ENCODE measurements at places on chromosomes 1 and 21. TPM values are rescaled to one million over a fixed set of nuclear protein-coding genes. Genes with fewer than 3 reads are reported as not detected.

GRCh38 chr1:34163792-34164731, 968 bp downstream of the CSMD2 start:
- peak overlapping the region; percentile 93 for H3K4me3 ChIP-seq
- peaks cover 8% of the 10 kb centered on the region for H3K4me1 ChIP-seq
- peak; percentile 51 for DNase-seq
- peaks cover 5% of the 10 kb centered on the region for H3K36me3 ChIP-seq
- H3K27me3 ChIP-seq: no peaks in the 10 kb centered on the region

Gene PLD5
- total RNA-seq: 3.7 TPM

GRCh38 chr1:170310014-170310405, 164.3 kb downstream of the NTMT2 start:
- no peaks in the 10 kb centered on the region for H3K27me3 ChIP-seq
- no peaks in the 10 kb centered on the region for H3K36me3 ChIP-seq
- DNase-seq: no peak
- no peak overlapping the region for H3K4me3 ChIP-seq
- H3K4me1 ChIP-seq: peaks cover 5% of the 10 kb centered on the region

Gene SYPL2
- total RNA-seq: 2.5 TPM

DNA sequence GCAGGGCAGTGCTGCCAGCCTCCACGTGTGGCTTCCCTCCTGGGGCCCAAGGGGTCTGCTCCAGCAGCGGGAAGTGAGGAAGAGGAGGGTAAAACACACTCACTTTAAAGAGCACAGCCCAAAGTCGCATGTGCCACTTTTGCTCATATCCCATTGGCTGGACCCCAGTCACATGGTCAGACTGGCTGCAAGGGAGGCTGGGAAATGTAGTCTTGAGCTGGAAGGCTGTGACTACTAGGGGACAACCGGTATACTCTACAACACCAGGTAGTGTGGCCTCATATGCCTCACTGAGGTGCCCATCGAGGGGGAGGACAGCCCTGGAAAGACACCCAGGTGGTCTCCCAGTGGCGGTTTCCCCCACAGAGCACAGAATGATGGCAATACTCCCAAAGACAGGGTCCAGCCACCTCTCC, 45.2 kb downstream of the CAMK2N1 start:
- H3K36me3 ChIP-seq: no peaks in the 10 kb centered on the region
- no peak overlapping the region for H3K27ac ChIP-seq
- DNase-seq: peak; percentile 83
- H3K4me3 ChIP-seq: no peak overlapping the region
- no peaks in the 10 kb centered on the region for H3K27me3 ChIP-seq

Gene ATP1A2
- 3.0 TPM for total RNA-seq

- no peak for DNase-seq
- no peaks in the 10 kb centered on the region for H3K4me1 ChIP-seq
- peaks cover 69% of the 10 kb centered on the region for H3K36me3 ChIP-seq
- no peaks in the 10 kb centered on the region for H3K27me3 ChIP-seq
Observed at GRCh38 chr1:90027281-90027680, 32.4 kb downstream of the ZNF326 start.

GRCh38 chr1:45101947-45102346, 89.9 kb downstream of the UROD start:
- H3K27me3 ChIP-seq: no peaks in the 10 kb centered on the region
- no peaks in the 10 kb centered on the region for H3K4me1 ChIP-seq
- H3K27ac ChIP-seq: no peak overlapping the region
- DNase-seq: no peak
- peaks cover 12% of the 10 kb centered on the region for H3K36me3 ChIP-seq

Gene CELA2A
- total RNA-seq: not detected

DNA sequence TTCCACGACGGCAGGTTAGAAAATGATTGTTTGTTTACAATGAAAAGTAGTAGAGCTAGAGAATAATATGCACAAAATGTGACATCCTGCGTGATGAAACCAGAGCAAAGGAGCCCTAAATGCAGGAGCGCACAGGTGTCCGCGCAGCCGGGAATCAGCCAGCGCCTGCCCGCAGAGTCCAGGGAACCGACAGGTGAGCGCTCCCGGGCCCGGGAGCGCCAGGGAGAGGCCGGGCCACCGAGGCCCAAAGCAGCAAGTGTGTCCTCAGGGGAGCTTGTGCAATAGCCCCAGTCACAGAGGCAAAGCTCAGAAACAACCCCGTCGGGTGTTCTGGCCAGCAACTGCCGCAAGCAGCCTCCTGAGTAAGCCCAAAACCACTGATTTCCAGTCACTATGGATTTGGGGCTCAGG, 789 bp upstream of the GALE start:
- no peaks in the 10 kb centered on the region for H3K4me1 ChIP-seq
- H3K4me3 ChIP-seq: peak overlapping the region; percentile 90
- DNase-seq: no peak
- peaks cover 16% of the 10 kb centered on the region for H3K36me3 ChIP-seq

Gene ORC1
- 46.4 TPM for total RNA-seq

Gene SLAMF6
- total RNA-seq: not detected

DNA sequence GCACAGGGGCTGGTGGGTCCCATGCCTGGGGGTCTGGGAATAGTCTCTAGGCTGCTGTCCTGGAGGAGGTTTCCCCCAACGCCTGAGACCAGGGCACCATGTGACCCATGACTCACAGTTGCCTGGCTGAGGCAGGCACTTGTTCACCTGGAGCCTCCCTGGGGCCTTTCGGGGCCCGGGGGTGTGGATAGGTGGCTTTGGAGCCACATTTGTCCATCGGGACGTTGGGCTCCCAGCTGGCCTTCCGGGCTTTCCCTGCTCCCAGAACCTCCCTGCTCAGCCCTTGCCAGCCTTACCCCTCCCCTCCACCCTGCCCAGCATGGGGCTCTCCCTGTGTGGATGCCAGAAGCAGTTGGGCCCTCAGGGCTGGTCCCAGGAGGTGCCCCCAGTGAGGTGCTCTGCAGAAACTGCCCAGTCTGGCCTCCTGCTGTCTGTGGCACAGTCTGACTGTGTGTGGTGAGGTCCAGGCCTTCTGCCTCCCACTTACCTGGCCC, 14.2 kb downstream of the COL6A1 start:
- peaks cover 13% of the 10 kb centered on the region for H3K36me3 ChIP-seq
- H3K4me3 ChIP-seq: no peak overlapping the region
- no peaks in the 10 kb centered on the region for H3K4me1 ChIP-seq
- no peaks in the 10 kb centered on the region for H3K27me3 ChIP-seq
- DNase-seq: peak; percentile 22

DNA sequence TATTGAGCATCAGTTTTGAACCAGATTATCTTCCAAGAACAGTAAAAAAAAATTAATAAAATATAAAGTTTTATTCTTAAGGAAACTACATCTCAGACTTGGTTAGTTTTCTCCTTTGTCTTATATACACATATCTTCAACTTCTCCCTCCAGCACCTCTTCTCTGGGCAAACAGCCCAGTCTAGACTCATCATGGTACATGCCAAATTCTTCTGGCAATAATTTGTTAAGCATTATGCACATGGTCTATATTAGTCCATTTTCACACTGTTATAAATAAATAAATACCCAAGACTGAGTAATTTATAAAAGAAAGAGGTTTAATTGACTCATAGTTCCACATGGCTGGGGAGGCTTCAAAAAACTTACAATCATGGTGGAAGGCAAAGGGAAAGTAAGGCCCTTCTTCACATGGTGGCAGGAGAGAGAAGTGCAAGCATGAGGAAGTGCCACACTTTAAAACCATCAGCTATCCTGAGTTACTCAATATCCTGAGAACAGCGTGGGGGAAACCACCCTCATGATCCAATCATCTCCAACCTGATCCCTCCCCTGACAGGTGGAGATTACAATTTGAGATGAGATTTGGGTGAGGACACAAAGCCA, 108.7 kb upstream of the RNPC3 start:
- H3K36me3 ChIP-seq: no peaks in the 10 kb centered on the region
- no peak for DNase-seq
- no peak overlapping the region for H3K27ac ChIP-seq
- H3K27me3 ChIP-seq: no peaks in the 10 kb centered on the region
- H3K4me3 ChIP-seq: no peak overlapping the region

All from H9 (cell line).